Smooth muscle cell of the brain vasculature (primary cell): ENCODE measurements at places on chromosomes 16 and 17.

DNA sequence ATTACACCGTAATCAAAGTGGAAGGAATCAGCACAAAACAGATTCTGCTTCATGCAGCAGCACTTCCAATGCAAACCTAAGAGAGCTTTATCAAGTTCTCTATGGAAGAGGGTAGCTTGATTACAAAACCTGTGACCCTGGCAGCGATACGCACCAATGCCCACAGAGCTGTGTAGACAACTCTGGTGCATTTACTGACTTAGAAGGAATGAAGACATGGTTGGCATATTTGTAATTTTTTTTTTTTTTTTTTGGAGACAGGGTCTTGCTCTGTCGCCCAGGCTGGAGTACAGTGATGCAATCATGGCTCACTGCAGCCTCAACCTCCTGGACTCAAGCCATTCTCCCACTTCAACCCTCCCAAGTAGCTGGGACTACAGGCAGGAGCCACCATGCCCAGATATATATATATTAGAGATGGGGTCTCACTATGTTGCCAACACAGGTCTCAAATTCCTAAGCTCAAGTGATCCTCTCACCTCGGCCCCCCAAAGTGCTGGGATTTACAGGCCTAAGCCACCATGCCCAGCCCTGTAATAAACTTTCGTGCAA, 49.4 kb downstream of the XPO6 start:
- DNase-seq = no peak

DNA sequence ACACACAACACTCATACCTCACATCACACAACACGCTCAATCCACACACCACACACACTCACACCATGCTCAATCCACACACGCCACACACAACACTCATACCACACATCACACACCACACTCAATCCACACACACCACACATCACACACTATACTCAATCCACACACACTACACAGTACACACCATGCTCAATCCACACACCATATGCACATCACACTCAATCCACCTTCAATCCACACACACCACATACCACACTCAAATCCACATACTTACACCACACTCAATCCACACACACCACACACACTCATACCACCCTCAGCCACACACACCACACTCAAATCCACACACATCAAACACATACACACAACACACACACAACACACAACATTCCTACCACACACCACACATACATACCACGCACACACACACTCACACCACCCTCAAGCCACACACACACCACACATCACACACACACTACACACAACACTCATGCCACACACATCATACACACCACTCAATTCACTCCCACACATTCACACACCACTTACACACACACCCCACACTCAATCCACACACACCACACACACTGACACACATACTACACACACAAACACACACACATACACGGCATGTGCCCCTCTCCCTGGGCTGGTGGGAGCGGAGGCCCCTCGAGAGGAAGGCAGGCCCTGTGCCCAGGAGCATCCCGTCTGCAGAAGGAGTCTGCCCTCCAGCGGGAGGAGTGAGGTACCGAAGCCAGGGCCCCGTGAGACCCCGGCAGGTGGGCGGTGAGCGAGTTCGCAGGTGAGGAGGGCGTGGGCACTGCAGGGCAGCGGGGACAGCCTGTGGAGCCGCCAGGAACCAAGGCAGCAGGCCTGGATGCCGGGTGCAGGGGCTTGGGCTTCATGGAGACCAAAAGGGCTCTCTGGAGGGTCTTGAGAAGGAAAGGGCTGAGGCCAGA, 33.1 kb upstream of the RPTOR start:
- DNase-seq = no peak

DNA sequence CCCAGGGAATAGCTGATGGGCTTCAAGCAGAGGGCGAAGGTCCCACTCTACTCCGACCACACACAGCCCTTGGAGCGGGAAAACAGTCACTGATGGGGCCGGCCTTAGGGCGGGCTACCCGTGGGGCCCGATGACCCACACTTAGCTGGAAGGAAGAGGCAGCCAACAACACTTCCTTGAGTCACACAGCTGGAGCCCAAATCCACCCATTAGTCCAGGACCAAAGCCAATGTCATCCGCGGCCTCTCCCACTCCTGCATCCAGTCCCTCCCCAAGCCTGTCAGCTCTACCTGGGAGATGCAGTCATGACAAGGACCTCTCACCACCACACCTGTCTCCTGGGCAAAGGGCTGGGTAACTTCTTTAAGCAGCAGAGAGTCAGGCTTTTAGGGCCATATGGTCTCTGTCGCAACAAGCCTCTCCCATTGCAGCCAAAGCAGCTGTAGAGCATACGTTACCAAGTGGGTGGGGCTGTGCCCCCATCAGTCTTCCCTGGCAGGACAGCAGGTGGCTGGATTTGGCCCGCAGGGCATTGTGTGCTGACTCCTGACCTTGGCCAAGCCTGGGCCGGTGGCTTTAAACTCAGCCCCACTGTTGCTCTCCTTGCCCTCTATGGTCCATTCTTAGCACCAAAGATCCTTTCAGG, 110.7 kb downstream of the SOCS1 start:
- DNase-seq = no peak

DNA sequence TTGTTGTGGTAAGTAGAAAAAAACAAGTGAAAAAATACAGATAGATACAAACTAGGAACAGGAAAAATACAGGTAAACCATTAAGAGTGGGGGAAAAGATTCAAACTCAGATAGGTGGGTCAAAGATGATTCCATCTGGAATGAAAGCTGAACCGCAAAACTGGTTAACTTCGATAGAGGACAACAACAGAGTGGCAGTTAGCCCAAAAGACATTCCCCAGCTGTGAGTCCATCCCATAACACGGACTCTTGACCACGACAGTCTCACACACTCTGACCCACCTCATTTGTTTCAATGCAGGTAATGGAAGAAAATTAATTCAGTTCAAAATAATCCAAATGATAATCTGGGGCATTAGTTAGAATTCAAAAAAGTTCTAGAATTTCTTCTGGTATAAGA, 13.5 kb downstream of the ELAC2 start:
- no peak for DNase-seq

DNA sequence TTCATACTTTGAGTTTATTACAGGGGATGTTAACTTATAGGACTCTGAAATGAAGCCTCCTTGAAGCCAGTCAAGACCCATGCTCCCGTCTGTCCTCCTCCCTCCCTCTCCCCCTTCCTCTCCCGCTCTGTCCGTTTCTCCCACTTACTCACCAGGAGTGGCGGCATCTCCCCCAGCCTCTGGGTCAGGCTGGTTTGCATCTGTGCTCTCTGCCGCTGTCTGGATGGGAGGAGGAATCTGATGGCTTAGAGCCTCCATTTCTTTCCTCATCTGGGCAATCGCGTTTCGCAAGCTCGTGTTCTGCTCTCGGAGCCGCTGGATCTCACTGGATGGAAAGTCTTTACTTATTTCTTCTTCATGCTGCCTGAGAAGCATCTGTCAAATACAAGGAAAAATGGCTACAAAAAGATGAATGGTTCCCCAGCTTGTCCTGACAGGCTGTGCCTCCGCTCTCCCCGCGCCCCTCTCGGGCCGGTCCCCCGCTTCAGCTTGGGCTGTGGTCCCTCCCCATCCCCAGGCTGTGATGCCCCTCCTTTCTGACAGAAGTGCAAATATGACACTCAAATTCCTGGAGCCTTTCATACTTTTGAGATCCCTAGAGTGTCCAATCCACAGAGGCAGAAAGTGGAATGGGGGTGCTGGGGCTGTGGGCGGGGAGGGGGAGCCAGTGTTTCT, 40.0 kb downstream of the CCDC57 start:
- DNase-seq = no peak

DNA sequence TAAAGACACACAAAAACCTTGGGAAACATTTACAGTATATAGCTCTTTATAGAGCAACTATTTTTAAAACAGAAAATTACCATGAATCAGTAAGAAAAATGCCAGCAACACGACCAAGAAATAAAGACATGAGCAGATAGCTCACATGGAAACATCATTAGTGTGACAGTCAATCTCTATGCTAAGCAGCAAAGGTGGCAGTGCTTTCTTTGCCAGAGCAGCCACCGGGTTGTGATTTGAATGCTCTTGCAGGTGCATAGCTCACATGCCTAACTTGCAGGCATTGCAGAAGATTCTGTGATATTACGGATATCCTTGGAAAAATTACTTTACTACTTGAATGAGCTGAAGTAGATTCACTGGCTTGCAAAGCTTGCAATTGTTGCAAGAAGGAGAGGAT, 652.9 kb upstream of the C16orf82 start:
- DNase-seq = no peak
